Activated CD8-positive, alpha-beta memory T cell treated with anti-CD3 and anti-CD28 coated beads, Interleukin-2, amount 50 U/mL, for 4 hours (primary cell): ENCODE measurements at places on chromosomes 6 and 20.

- no peak for DNase-seq
Observed at GRCh38 chr6:35428421-35429149, 23.6 kb upstream of the FANCE start.

DNA sequence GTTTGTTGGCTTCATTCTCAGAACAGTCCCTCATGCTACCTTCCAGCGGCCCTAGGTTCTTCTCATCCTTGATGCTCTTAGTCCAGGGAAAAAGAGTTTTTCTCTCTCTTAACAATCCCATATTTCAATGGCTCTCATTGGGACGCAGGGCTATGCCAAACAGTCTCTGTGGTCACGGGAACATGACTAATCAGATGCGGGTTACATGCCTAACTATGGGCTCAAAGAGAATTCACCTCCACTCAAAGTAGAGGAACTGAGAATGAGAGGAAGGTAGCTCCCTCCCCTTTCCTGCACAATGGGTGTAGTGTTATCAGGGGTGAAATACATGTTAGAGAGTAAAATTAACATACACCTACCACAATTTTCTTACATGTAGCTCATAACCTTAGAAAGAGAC is 18.1 kb upstream of the ATRN start:
- DNase-seq, result no peak

GRCh38 chr6:169223006-169223405 is 30.6 kb downstream of the THBS2 start:
- DNase-seq, result no peak

- DNase-seq, result no peak
Observed at GRCh38 chr20:58022711-58023110, 205.7 kb downstream of the ANKRD60 start.

- DNase-seq, result no peak
Observed at GRCh38 chr6:93120154-93120742, 299.1 kb downstream of the EPHA7 start.

- DNase-seq, result peak; percentile 94
Observed at GRCh38 chr6:44247338-44248302, 719 bp downstream of the HSP90AB1 start.
